ENCODE measurements at places on chromosomes 12 and 14.

DNA sequence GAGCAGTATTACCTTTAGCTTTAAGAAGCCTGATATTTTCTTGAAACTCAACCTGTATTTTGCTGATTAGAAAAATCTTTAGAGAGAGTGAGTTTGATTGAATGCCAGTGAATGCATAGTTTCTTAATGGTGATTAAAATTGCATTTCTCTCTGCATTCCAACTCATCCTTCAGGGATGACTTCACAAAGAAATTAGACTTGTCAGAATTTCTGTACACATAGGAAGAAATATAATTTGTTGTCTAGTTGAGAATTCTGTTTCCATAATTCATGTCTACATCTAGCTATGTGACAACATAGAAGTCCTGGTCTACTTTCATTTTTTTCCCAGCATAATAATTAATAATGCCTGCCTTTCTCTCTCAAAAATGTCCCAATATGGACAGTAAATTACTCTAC is 136.6 kb downstream of the OTOGL start:
- no peak for DNase-seq

DNA sequence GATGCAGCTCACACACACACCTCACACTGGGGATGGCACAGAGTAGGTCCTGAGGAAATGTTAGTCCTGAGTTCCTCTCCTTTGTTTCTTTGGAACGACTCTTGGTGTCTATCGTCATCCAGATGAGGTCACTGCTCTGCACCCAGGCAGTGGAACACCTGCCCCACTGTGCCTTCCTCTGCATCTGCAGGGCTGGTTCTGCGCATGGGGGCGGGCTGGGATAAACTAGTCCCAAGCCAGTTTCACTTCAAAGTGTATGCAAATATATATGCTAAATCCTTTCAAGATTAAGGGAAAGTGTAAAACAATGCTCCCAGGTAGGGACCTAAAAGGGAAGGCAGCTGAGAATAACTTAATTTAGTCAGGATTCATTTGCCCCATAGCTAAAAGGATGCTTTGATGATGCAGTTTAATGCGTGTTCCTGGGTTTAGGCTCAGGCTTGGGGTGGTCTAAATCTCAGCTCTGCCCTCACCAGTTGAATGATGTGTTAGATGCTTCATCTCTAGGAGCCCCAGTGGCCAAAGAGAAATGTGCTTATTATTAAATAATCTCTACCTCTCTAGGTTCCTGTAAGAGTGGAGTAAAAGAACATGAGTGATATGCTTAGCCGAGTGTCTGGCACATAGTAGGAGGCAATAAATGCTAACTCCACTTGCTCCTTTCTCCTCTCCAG is 47.1 kb upstream of the OVCH1 start:
- no peak for DNase-seq

GRCh38 chr12:18992336-18992735 is 137.2 kb upstream of the PLEKHA5 start:
- no peak for DNase-seq

- no peak for DNase-seq
These were observed 875 bp downstream of the HSPA2 start for GRCh38 chr14:64541261-64541971.

GRCh38 chr14:93706360-93706955 is 81.8 kb downstream of the PRIMA1 start:
- no peak for DNase-seq

DNA sequence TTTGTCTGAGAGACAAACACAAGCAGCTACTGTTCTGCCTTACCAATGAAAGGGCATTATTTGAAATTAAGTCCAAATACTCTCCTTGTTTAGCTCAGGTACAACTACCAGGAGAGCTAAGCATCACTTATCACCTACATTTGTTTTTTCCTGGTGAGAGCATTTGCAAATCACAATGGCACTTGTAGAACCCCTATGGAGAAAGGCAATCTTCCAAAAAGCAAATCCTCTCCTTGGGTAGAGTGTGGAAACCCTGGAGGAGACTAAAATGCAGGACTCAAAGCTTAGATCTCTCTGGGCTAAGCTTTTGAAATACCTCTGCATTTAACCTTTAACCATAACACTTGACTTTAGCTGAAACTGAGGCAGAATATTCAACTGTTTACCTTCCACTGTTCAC is 20.8 kb downstream of the GTSF1 start:
- no peak for DNase-seq

- no peak for DNase-seq
These were observed 14.9 kb upstream of the IFT81 start for GRCh38 chr12:110109037-110109836.

DNA sequence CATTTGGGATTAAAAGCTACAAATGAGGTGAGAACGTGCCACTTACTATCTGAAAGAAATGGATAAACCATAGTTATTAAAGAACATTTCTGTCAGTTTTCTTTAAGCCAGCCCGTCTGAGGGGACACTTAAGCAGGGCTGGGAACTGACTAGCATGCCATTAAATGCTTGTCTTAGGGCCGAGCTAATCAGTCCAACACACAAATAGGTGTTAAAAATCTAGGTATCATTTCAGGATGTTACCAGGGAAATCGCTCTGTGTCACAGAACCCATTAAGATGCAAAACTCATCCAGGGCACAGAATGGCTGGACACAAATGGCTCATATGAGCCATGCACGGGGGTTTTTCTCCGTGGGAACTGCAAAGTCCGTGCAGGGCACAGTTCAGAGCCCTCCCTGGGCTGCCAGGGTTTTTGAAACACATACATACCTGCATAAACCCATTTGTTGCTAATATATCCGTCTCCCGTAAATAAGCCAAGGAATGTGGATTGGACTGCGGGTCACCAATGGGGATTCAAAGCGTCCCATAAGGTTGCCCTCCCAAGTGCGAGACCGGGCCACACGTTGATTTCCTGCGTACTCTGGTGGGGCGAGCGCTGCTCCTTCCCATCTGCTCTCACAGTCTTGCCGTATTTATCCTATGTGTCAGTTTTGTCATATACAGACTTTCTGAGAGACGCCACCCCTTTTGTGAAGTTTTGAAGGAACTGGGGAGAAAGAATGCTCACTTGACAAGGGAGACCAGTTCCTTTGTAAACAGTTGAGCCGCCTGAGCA is 5.4 kb upstream of the GSC start:
- DNase-seq = no peak

- no peak for DNase-seq
These were observed 47.7 kb upstream of the FAM181A start for GRCh38 chr14:93879362-93879983.

- no peak for DNase-seq
These were observed 61.9 kb upstream of the AMN1 start for GRCh38 chr12:31790759-31791158.

- DNase-seq = no peak
These were observed 62.8 kb downstream of the VWF start for GRCh38 chr12:6061660-6062059.

GRCh38 chr12:68175557-68176061 is 16.1 kb upstream of the IFNG start:
- DNase-seq = no peak

GRCh38 chr14:57659052-57659451 is 165.4 kb upstream of the CCDC198 start:
- DNase-seq = no peak

- peak; percentile 90 for DNase-seq
These were observed 778 bp downstream of the TCP11L2 start for GRCh38 chr12:106303202-106303820.

- DNase-seq = no peak
These were observed 22.0 kb upstream of the MGST1 start for GRCh38 chr12:16325426-16325825.

DNA sequence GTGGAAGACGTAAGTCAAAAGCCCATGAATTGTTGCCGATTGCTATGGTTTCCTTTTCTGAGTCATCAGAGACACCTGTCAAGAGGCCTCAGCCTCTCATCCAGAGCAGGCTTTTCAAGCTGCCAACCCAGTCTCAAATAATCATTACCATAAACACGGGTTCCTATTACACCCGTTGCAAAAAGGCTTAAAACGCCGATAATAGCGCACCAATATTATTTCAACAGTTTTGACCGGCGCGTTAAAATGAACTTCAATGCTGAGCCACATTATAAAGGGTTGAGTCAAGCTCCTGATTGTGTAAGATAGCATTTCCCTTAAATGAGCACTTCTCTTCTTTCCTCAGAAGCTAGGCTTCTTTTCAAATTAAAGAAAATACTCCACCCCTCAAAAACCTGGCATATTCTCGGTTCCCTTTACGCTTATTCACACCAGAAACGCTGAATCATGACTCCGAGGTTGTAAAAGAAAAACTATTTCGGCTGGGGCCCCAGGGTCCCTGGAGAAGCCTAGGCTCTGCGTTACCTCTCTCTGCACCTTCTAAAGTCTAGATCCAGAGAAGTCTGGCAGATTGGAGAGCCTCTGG is 1.4 kb downstream of the TMTC1 start:
- DNase-seq = no peak

GRCh38 chr12:64323476-64324225 is 66.9 kb downstream of the C12orf56 start:
- DNase-seq = no peak

DNA sequence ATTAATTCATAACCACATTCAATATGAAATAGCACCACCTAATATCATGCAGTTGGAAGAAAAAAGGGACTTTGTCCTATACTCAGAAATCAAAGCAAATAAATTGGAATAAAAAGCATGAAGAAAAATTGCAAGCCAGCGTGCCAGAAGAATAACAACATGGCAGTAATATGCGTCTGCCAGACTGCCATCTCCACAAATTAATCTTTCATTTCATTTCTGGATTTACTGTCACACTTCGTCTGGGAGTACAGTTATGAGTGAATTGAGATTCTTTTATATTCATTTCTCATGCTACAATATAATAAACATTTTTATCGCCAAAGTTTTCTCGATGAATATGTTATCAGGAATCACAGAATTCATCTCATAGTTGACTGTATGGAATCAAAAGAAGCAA is 1327.7 kb upstream of the SEL1L start:
- no peak for DNase-seq

DNA sequence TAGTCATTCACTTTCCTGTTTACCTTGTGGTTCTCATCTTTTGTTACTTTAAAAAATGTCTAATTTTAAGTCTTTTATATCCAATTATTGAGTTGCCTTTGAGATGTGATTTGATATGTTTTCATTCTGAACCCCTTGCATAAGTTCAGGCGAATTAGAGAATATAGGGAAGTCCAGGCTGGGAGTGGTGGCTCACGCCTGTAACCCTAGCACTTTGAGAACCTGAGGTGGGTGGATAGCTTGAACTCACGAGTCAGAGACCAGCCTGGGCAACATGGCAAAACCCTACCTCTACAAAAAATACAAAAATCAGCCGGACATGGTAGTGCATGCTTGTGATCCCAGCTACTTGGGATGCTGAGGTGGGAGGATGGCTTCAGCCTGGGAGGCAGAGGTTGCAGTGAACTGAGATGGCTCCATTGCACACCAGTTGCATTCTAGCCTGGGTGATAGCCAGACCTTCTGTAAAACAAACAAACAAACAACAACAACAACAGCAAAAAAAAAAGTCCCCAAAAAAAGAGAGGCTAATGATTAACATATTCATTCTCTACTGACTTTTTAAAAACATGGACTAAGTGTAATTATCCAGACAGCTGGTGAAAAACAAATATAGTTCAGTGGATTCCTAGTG is 451.1 kb upstream of the RGS6 start:
- DNase-seq = peak; percentile 4

DNA sequence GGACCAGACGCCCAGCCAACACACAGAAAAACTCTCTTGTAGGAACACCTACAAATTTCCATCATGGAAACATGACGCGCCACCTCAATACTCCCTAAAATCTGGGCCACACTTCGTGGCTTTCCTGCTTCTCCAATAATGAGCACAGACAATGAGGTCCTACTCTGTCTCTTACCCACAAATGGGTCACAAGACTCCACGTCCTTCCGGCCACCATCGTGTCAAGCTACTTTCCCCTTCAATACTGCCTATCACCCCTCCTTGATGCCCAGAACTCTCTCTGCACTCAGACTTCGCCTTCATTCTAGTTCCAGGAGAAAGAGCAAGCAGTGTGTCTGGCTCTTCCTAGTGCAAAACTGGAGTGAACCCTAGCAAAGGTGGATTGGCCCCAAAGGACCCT is 28.1 kb downstream of the SBNO1 start:
- no peak for DNase-seq

DNA sequence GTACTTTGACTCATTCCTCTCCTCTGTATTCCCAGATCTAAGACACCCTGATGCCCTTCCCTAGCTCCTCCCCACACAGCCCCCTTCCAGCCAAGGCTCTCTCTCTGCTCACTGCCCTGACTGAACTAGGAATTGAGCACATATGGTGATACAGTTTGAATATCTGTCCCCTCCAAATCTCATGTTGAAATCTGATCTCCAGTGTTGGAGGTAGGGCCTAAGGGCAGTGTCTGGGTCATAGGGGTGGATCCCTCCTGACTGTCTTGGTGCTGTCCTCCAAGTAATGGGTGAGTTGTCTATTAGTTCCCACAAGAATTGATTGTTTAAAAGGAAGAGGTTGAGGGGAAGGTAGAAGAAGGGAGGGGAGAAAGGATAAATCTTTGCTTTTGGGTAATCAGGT is 17.4 kb downstream of the CMKLR1 start:
- DNase-seq = no peak

DNA sequence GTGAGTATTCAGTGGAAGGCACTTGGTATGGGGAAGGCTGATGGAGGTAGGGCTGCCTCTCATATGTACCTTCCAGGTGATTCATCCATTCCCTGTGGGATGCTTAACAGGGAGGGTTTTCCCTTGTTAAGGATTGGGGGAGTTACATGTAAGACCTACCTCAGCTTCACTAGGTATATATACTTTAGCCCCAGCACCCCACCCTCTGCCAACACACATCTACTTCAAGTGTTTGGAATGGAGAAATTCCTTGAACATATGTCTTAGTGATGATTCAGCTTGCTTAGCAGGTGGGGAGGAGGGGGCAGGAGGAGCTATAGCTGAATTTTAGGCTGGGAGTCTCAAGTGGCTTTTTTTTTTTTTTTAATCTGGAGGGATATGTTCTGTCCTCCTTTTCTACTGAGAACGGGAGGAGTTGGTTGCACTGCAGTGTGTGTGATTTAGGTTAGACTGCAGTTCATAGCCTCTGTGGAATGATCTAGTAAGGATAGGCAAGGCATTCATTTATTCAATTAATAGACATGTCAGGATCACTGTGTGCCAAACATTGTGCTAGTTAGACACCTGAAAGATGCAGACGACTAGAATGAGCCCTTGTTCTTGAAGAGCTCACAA is 1.7 kb downstream of the PIP4K2C start:
- DNase-seq = no peak

- DNase-seq = no peak
These were observed 35.2 kb upstream of the CPSF6 start for GRCh38 chr12:69204191-69204590.

GRCh38 chr14:90674716-90675115 is 141.5 kb downstream of the TTC7B start:
- DNase-seq = no peak

DNA sequence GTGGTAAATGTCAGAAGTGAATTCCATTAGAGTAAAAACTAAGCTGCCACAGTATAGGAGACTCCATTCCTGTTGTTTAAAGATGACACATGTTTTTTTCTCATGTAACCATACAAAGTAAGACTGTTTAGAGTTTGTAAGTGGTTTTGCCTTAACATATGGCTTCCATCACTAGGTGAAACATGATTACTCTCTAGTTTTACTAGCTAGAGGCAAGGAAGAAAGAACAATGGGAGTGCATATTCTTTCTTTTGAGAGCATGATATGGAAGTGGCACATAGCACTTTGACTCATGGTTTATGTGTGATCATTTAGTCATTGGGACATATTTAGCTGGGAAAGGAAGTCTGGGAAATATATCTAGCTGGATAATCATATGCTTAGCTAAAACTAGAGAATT is 7.7 kb downstream of the ATF7IP start:
- no peak for DNase-seq

- no peak for DNase-seq
These were observed 3.1 kb downstream of the KRT82 start for GRCh38 chr12:52402873-52403540.
